ENCODE measurements at places on chromosomes 6 and 20. TPM values are rescaled to one million over a fixed set of nuclear protein-coding genes. Genes with fewer than 3 reads are reported as not detected.
A peak's percentile ranks its signal among the peaks of the same experiment; 100 is the strongest.

TMEM244 gene
- not detected for total RNA-seq

GRCh38 chr20:41234546-41234945 lies 83.0 kb downstream of the ZHX3 start:
- H3K27me3 ChIP-seq: no peaks in the 10 kb centered on the region
- H3K36me3 ChIP-seq: no peaks in the 10 kb centered on the region
- H3K27ac ChIP-seq: no peak overlapping the region
- peaks cover 22% of the 10 kb centered on the region for H3K4me1 ChIP-seq

- H3K4me3 ChIP-seq: no peak overlapping the region
- no peak for DNase-seq
- peaks cover 2% of the 10 kb centered on the region for H3K36me3 ChIP-seq
- no peaks in the 10 kb centered on the region for H3K27me3 ChIP-seq
- peaks cover 47% of the 10 kb centered on the region for H3K4me1 ChIP-seq
Measured at GRCh38 chr20:53639647-53640440, 46.2 kb upstream of the ZNF217 start.

MLN gene
- not detected for total RNA-seq

DNA sequence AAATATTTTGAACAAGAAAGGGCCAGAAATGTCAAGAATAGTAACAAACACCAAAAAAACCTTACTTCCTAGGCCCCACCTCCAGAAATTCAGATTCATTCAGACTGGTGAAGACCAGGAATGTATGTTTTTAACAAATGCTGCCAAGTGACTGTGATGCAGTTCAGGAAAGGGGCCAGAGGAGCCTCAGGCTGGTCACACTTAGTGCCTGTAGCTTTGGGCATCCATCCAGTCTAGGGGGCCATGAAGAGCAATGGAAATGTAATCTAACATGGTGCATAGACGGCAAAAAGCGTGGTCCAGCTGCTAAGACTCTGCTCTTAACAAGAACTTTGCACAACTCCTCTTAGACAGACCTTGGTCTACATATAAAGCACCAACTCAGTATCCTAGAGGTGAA lies 7.1 kb downstream of the GJA1 start:
- H3K36me3 ChIP-seq: no peaks in the 10 kb centered on the region
- H3K4me1 ChIP-seq: peaks cover 2% of the 10 kb centered on the region
- H3K27me3 ChIP-seq: peaks cover 15% of the 10 kb centered on the region
- no peak overlapping the region for H3K27ac ChIP-seq
- DNase-seq: no peak

DNA sequence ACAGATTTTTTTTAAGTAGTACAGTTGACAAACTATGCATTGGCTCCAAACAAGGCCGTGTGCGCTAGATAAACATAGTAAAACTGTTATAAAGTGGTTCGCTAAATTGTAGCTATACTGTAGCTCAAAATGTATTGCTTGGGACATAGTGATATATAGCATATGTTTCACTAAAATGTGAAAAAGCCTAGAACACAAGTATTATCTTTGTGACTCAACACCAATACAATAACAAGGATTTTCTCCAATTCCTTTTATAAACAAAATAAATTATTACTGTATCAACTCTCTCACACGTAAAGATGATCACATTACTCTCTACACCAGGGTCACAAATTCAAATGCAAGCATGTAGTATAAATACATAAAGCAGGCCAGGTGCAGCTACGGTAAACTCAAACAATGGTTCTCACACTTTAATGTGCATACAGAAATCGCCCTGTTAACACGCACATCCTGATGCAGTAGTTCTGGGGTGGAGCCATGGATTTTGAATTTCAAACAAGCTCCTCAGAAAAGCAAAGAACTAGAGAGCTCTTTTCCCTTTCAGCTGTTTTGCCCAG lies 214.6 kb downstream of the GMDS start:
- DNase-seq: no peak
- H3K27ac ChIP-seq: no peak overlapping the region
- H3K4me3 ChIP-seq: no peak overlapping the region
- H3K36me3 ChIP-seq: no peaks in the 10 kb centered on the region
- no peaks in the 10 kb centered on the region for H3K27me3 ChIP-seq
- H3K4me1 ChIP-seq: peaks cover 14% of the 10 kb centered on the region

GRCh38 chr6:152952045-152952444 lies 30.8 kb downstream of the FBXO5 start:
- peaks cover 17% of the 10 kb centered on the region for H3K27me3 ChIP-seq
- peaks cover 8% of the 10 kb centered on the region for H3K4me1 ChIP-seq
- H3K4me3 ChIP-seq: no peak overlapping the region
- H3K27ac ChIP-seq: no peak overlapping the region

- H3K4me1 ChIP-seq: peaks cover 23% of the 10 kb centered on the region
- H3K27ac ChIP-seq: no peak overlapping the region
- peaks cover 48% of the 10 kb centered on the region for H3K36me3 ChIP-seq
Measured at GRCh38 chr6:149454346-149454848, 30.4 kb downstream of the ZC3H12D start.

- no peaks in the 10 kb centered on the region for H3K36me3 ChIP-seq
- no peak for DNase-seq
- H3K27ac ChIP-seq: no peak overlapping the region
- H3K4me1 ChIP-seq: no peaks in the 10 kb centered on the region
- no peaks in the 10 kb centered on the region for H3K27me3 ChIP-seq
- H3K4me3 ChIP-seq: no peak overlapping the region
Measured at GRCh38 chr6:165872311-165872710, 209.3 kb upstream of the PDE10A start.

GRCh38 chr20:23596579-23597250 lies 9.0 kb downstream of the CST9 start:
- no peaks in the 10 kb centered on the region for H3K4me1 ChIP-seq
- peaks cover 3% of the 10 kb centered on the region for H3K27me3 ChIP-seq
- no peak overlapping the region for H3K4me3 ChIP-seq
- no peaks in the 10 kb centered on the region for H3K36me3 ChIP-seq

GRCh38 chr6:32203426-32204267 lies 11.2 kb upstream of the GPSM3 start:
- H3K27me3 ChIP-seq: peaks cover 22% of the 10 kb centered on the region
- no peaks in the 10 kb centered on the region for H3K4me1 ChIP-seq
- H3K27ac ChIP-seq: no peak overlapping the region
- no peak for DNase-seq

GRCh38 chr6:135423649-135424128 lies 73.9 kb downstream of the AHI1 start:
- H3K4me1 ChIP-seq: peaks cover 8% of the 10 kb centered on the region
- peak overlapping the region; percentile 77 for H3K27ac ChIP-seq

GRCh38 chr6:56625356-56625755 lies 17.3 kb downstream of the DST start:
- no peak for DNase-seq
- H3K4me3 ChIP-seq: no peak overlapping the region
- H3K27ac ChIP-seq: no peak overlapping the region
- H3K27me3 ChIP-seq: no peaks in the 10 kb centered on the region

GRCh38 chr6:21769405-21769861 lies 175.9 kb downstream of the SOX4 start:
- no peaks in the 10 kb centered on the region for H3K36me3 ChIP-seq
- H3K4me3 ChIP-seq: no peak overlapping the region
- no peak overlapping the region for H3K27ac ChIP-seq
- DNase-seq: no peak
- no peaks in the 10 kb centered on the region for H3K4me1 ChIP-seq

DNA sequence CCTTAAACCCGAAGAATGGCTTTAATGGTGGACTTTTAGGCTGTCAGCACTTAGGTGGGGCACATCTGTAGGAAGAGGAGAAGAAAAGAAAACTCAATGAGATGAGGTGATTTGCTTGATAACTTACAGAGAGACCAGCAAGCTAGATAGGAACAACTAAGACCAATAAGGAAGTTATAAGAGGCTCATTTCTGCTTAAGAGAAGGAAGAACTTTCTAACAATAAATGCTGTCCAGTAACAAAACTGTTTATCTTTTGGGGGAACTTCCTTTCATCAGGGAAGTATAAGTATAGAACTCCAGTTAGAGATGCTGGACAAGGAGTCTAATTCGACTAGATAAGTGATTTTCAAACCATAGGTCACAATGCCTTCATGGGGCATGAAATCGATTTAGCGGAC lies 107.2 kb upstream of the SIRPA start:
- no peak overlapping the region for H3K27ac ChIP-seq
